ENCODE measurements at places on chromosomes 2 and 18.

DNA sequence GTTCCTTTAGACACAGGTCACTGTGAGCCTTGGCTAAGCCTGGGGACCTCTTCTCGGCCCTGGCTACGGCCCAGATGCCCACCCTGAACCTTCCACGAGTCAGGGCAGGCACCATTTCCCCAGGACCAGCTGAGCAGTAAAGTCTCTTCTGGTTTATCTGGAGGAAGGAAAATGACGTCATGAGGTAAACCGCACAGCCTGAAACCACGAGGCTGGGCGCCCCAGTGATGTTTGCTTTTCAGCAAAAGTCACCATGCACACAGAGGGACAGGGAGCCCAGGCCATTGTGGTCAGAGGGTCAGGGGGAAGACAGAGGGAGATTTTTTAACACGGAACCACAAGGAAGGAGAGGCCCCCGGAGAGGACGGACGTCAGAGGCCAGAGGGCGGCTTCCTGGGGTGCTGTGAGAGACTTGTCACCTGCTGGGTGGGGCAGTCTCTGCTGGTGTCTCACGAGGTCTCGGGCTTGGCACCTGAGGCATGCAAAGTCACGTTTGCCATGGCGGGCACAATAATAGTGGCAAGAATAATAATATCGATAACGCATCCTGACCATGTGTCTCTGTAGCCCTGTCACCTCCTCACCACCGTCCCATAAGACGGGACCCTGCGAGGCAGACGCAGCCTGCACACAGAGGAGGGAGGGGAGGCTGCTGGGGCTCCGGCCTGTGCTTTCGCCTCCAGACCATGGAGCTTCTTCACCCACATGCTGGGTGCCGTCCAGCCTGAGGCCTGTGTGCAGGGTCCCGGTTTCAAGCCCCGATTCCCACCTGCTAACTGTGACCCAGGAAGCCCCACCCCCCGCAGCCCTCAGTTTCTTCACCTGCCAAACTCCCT, 33.2 kb upstream of the FOSL2 start:
- DNase-seq, result no peak

- no peak for DNase-seq
These were observed 147.6 kb upstream of the CCDC68 start for GRCh38 chr18:55106906-55107305.

- no peak for DNase-seq
These were observed 132.2 kb upstream of the ZFP36L2 start for GRCh38 chr2:43358410-43359201.

- no peak for DNase-seq
These were observed 18.1 kb upstream of the RPE start for GRCh38 chr2:209984291-209984690.

- DNase-seq, result no peak
These were observed 292.2 kb downstream of the NYAP2 start for GRCh38 chr2:225691711-225692110.

DNA sequence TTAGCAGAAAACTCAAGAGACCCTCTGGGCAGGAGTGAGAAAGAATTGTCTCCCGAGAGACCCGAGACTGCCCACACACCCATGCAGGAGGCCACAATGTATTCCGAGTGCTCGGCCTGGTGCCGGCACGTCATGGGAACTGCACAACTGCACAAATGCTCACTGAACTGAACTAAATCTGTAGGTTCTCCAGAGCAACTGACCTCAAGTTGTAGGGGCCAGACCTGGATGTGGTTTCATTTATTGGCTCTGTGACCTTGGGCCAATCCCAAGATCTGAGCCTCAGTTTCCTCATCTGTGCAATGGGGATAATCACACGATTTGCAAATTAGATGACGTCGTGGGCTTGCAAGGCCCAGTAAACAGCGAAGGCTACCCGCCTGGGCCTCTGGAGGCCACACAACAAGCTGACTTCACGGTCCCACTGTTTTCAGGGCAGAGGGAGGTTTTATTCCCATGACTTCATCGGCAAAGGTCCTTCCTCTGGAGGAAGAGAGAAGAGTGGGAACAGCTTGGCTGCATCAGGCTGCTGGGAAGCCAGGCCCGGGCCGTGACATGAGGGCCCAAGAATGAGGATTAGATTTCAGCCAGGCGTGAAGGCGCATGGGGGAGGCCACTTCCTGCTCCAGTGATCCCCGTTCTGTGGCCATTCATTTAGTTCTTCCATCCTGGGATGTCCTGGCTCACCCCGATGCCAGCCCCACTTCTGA, 3.6 kb upstream of the ERFE start:
- no peak for DNase-seq

DNA sequence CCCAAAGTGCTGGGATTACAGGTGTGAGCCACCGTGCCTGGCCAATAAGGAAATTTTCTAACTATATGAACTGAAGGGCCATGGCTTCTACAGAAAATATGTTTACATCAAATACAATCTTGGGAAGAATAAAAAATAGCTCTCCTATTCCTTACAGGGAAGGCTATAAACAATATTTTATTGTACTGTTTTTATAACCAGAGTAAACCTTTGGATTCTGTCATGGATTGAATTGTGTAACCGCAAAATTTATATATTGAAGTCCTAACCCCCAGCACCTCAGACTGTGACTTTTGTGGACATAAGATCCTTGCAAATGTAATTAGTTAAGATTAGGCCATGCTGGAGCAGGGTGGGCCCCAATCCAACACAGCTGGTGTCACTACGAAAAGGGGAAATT, 8.3 kb downstream of the HSBP1L1 start:
- no peak for DNase-seq

Data from NCI-H748 treated with DMSO at 0.1 percent for 48 hours (cell line).